ENCODE measurements at places on chromosomes 2 and 18.

- DNase-seq = no peak
These were observed 1.9 kb downstream of the ATG4B start for GRCh38 chr2:241639385-241639784.

DNA sequence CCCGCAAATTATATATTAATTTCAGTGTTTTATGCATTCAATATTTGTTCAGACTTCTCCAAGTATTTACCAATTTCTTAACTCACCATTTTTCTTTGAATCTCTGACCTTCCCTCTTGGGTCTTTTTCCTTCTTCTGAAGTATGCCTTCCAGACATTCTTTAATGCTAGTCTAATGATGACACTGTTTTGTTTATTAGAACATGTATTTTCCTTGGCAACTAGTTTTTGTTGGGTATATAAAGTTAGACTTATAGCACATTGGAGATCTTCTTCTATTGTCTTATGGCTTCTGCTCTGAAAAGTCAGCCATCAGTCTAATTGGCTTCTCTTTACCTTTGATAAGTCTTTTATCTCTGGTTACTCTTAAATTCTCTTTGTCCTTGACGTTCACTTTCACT, 423.2 kb upstream of the NRP2 start:
- DNase-seq = no peak

DNA sequence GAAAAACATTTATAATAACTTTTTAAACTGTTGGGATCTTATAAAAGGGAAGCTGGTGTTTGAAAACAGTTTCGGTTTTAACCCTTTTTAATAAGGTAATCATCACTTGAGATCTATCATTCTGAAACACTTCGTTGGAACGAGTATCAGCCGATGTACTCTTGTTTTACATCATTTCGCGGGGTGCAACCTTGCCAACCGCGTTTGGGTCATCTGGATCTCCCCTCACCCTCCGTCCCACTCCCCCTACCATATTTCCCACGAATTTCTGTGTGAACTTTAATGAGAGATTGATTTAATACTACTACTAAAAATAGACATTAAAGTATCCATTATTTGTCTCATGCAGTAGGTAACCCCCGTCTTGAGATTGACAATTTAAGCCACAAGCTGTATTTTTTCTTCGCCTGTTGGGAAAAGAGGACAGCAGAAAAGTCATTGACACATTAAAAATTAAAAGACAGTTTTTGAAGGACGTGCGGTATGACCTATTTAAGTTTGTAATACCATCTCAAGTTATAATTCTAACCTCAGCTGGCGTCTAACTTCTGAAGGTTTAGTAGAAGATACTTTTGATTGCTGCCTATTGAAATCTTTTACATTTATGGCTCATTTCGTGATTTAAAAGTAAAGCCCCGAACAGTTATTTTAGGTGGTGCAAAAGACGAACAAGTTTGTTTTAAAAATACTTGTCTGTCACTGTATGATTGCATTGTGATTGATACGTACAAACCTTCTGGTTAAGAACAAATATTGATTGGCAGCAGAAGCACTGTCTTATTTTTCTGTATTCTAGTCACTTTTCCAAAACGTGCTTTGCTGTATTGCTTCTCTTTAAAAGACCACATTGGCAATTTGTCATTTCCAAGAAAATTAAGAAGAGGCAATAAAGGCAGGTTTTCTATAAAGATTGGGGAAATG, 1.5 kb downstream of the CREB1 start:
- peak; percentile 20 for DNase-seq

DNA sequence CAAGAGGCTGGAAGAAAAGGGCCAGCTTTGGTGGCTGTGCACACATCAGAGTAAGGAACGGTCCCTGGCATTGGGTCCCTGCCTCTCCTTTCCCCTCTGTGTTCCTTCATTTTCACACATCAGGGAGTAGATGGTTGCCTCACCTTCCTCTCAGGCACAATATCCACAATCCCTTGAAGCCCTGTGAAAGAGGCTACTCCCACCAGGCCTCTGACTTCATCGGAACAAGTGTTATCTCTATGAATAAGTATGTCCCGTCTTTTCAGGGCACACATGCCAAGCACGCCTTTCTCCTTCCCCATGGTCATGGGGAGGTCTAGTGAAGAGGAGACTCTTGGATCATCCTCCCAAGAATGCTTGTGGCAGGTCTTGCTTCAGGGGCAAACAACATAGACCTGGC, 61.2 kb upstream of the LMAN1 start:
- DNase-seq = no peak

GRCh38 chr18:61554117-61554776, 221.0 kb downstream of the CDH20 start:
- no peak for DNase-seq

DNA sequence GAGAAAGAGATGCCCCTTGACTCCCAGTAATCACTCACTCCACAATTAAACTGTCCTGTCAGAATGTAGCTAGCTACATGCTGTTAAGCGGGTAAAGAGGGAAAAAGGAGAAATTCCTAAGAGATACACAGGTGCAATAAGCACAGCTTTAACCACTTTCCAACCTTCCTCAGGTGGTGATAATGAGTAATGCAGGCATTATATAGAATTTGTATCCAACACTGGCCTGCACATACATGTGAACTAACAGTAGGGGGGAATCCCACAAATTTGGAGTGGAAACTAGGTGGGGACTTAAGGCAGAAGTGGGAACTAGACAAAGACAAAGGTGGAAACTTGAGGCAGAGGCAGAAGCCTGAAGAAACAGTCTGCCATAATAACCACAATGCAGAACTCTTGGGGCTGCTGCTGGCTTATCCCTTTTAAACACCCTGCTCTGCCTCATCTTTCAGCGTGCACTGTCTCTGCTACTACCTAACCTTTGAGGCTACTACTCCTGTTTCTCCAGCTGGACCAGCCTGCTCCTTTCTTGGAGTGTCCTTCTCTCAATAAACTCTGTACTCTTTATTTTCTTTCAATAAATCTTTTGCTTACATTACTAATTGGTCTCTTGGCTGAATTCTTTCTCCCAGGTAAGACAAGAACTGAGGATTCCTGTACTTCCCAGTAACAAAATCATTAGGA, 259.7 kb downstream of the PDE11A start:
- no peak for DNase-seq

GRCh38 chr2:69621440-69621839, 22.1 kb downstream of the AAK1 start:
- DNase-seq = no peak

DNA sequence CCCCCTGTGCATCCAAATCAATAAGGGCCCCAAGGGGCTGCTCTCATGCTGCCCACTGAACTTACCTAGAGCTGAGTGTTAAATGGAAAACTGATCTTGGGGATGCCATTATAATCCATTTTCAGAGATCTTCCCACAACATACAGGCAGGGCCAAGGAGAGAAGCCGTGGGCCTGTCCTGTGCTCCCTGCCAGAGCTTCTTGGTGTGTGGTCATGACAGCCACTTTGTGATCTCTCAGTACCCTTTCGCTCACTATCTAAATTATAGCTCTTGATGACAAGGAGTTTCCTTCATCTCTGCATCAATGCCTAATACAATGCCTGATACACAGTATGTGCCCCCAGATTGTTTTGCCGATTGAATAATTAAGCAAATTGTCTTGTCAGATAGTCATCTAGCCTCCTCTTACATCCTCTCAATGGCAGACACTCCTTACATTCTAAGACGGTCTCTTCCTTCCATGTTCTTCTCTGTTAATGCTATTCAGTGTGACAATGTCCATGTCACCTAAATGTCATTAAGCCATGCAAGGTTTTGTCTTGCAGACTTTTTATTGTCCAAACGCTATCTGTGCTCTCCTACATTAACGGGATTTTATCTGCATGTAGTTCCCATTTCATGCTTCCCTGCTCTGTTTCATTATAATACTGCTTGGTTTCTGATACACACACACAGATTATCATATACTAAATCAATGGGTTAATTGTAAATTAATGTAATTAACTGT, 5.9 kb downstream of the CSRNP3 start:
- no peak for DNase-seq

DNA sequence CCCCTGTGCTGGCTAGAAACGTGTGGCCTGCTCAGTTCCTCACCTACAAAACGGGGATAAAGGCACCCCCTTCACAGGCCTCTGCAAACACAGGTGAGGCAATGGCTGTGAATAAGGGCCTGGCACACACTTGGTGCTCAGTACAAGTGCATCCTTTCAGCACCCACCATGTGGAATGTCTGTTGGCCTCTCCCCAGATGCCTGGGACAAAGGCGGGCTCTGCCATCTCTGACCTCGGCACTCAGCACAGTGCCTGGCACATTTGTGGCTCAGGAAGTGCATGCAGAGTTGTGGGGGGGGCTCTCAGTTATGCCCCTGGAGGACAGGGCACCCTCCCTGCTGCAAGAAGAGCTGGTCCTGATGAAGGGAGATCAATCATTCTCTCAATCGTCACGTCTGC, 224.6 kb upstream of the RAB6C start:
- no peak for DNase-seq

DNA sequence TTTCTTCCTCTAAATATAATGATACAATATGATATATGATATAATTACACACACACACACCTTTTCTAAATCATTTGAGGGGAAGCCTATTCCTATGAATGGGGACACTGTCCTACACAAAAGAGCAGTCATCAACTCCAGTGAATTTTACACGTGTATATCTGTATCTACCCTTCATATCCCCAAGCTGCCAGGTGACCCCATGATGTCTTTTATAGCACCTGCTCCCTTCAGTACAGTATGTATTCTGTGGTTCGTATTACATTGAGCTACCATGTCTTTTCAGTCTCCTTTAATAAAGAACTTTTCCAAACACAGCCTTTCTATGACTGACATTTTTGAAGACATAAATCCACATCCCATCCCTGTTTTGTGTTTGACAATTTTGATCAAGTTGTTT, 19.0 kb downstream of the TBC1D8 start:
- DNase-seq = no peak

DNA sequence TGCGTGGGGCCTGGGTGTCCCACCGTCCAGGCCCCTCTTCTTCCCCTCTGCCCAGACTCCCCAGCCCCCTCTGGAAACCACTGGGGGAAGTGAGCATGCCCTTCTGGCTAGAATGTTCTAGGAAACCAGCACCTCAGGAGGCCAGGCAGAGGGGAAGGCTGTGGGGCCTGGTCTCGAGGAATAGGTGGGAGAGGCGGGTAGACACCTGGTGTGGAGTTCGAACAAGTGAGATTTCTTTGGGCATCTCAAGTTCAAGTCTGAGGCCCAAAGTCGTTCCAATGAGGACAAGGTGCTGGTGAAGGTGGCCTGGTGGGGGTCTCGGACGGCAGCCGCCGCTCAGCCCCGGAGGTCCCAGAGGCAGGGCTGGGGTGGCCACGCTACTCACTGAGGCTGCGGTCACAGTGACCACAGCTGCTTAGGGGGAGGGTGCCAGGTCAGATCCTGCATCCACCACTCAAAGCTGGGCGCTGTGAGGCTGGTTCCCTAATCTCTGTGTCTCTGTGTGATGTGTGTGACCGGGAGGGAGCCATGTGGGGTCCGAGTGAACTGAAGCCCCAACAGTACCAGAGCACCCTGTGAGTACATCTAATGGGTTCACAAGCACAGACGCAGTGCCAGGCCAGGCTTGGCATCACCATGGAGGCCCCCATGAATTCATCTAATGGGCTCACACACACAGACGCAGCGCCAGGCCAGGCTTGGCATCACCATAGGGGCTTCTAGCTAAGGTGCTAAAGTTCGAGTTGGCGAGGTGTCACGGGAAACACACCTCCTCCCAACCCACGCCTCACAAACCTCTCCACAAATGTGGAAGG, 26.5 kb upstream of the PXDN start:
- no peak for DNase-seq

- DNase-seq = no peak
These were observed 100.5 kb upstream of the MEIS1 start for GRCh38 chr2:66334237-66335029.

- no peak for DNase-seq
These were observed 743.6 kb upstream of the FANCL start for GRCh38 chr2:58984731-58985130.

DNA sequence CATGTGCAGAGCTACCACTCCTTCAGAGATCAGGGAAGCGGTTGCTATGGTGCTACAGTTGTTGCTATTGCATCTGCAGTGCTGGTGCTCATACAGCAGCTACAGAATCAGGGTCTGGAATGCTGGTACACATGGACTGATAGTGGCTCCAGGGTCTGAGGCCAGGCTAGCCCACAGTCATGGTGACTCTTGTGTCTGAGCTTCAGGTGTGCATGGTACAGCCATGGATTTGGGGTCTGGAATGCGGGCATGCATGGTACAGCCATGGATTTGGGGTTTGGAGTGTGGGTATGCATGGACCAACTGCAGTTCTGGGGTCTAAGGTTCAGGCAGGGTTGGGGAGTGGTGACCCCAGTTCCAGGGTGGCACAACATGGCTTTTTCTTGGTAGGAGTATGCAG, 185.2 kb downstream of the SLC4A3 start:
- no peak for DNase-seq
